ENCODE measurements at places on chromosomes 2 and 18. TPM values are rescaled to one million over a fixed set of nuclear protein-coding genes. Genes with fewer than 3 reads are reported as not detected.

The SPC25 gene
- 8.6 TPM for total RNA-seq

The CCDC74B gene
- 2.3 TPM for total RNA-seq

The LRATD1 gene
- total RNA-seq, result under 0.01 TPM

The CERKL gene
- under 0.01 TPM for total RNA-seq

The IL1RL1 gene
- 1.1 TPM for total RNA-seq

The TMEM17 gene
- total RNA-seq, result 1.7 TPM

The RGPD4 gene
- total RNA-seq, result under 0.01 TPM

The SPATA3 gene
- not detected for total RNA-seq

The GCKR gene
- total RNA-seq, result 1.9 TPM

The OXER1 gene
- not detected for total RNA-seq

The OR6B2 gene
- not detected for total RNA-seq

The CHRNG gene
- not detected for total RNA-seq

The CCDC148 gene
- 2.0 TPM for total RNA-seq

The CRYBA2 gene
- total RNA-seq, result not detected

The ZNF804A gene
- under 0.01 TPM for total RNA-seq

The IL1RN gene
- 0.28 TPM for total RNA-seq

The SNTG2 gene
- total RNA-seq, result 1.3 TPM

The LONRF2 gene
- total RNA-seq, result under 0.01 TPM

The GPR155 gene
- 4.4 TPM for total RNA-seq

The NABP1 gene
- 79.5 TPM for total RNA-seq

The UGT1A9 gene
- total RNA-seq, result under 0.01 TPM

The FBXO48 gene
- 0.28 TPM for total RNA-seq

The CDH2 gene
- 166 TPM for total RNA-seq

The UCN gene
- total RNA-seq, result 1.1 TPM

The IL1A gene
- 8.2 TPM for total RNA-seq

The CYP27A1 gene
- total RNA-seq, result 0.58 TPM

The ERCC3 gene
- total RNA-seq, result 50.0 TPM

The LBX2 gene
- total RNA-seq, result 2.1 TPM

The TUBA4B gene
- total RNA-seq, result not detected

The RUFY4 gene
- not detected for total RNA-seq

The LOXHD1 gene
- not detected for total RNA-seq

The G6PC2 gene
- not detected for total RNA-seq

The CNRIP1 gene
- 16.9 TPM for total RNA-seq

The UGT1A5 gene
- total RNA-seq, result not detected

The GPR45 gene
- total RNA-seq, result not detected

The ZC3H6 gene
- total RNA-seq, result 5.1 TPM

Data from regular cardiac myocyte (primary cell).